Fibroblast of skin of back (primary cell): ENCODE measurements at places on chromosomes 3 and 15.

DNA sequence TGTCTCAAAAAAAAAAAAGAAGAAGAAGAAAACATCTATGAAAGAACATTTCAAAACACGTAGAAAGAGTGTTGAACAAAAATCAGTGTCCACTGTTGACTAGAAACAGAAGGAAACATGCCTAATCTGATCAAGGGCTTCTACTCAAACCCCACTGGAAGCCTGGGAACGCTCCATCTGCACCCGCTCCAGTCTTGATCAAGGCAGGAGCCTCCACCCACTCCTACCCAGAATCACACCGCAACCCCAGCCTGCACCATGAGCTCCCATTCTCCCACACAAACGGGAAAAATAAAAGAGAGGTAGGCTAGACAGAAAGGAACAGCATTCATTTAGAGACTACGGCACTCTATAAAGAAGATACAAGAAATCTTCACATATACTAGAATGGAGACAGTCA lies 40.9 kb upstream of the OCA2 start:
- no peak for DNase-seq

DNA sequence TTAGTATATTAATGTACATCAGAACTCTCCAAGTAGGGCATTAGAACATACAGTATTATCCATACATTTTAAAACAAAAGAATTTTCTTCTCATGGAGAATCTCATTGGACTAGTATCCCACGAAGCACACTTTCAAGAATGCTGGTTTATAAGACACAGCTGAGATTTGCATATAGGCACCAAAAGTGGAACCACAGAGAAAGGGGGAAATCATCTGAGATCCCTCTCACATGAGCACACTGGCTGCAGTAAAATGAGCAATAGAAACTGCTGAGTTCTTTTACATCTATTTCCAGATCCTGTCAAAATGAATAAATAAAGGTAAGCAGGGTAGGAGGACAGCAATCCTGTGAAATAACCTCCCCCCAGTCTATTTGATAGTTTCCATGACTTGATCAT lies 665.3 kb downstream of the FHIT start:
- no peak for DNase-seq

- DNase-seq, result no peak
Measured at GRCh38 chr15:50277370-50277769, 11.8 kb upstream of the HDC start.

DNA sequence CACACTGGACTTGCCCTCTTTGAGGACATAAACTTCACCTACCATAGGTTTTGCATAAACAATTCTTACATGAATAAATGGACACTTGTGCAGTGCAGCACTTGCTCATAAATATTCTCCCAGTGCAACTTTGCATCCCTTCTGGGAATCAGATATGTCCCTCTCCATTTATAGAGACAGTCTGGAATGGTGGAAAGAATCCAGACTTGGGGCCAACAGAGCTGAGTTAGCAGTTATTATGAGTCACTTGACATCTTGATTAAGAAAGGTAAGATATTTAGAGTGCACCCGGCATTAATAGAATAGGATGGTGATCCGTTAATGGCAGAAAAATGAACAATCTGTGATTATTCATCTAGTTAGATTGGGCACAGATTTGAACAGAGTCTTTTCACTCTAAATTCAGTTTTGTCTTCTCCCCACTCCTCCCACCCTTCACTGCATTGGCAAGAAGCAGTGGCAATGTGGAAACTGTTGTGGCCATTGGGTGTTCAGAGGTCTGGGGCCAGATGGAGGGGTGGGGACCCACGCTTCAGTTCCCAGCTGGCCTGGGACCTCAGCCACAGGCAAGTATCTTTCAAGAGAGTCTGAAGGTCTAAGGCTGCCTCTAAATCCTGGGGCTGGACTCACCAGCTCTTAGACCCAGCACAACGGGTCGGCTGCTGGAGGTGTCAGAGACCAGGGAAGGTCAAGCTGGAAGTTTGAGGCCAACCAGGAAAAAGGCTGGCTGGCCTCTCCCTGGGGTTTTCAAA lies 58.9 kb upstream of the KY start:
- peak; percentile 66 for DNase-seq

DNA sequence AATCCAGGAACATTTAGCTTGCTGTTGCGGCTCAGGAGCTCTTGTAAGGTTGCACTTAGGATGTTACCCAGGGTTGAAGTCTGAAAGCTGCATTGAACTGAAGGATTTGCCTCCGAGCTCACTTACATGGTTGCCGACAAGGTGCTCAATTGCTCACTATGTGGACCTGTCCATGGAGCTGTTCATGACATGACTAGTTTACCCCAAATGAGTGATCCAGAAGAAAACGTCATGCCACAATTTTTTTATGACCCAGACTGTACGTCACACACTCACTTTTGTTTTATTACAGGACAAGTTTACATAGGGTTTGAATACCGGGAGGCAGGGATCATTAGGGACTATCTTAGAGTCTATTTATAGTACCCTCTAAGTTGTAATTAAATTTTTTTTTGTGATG lies 21.0 kb upstream of the CLDN11 start:
- DNase-seq, result no peak

DNA sequence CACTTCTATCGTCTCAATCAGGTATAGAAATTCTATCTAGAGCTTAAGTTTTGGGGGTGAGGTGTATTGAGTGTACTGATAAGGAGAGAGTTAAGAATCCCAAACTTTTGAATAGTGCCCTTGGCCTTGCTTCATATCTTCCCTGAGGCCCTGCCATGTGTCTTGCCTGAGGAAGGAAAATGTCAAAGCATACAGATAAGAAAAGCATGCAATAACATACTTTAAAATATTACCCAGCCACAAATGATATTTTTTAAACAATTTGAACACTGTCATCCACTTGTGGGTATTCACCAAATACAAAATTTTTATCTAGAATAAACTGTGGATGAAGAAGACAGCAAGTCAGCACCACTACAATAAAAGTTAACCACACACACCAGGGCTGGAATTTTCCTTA lies 631.0 kb upstream of the ALCAM start:
- peak; percentile 7 for DNase-seq
